ENCODE measurements at places on chromosomes 5 and 9.

DNA sequence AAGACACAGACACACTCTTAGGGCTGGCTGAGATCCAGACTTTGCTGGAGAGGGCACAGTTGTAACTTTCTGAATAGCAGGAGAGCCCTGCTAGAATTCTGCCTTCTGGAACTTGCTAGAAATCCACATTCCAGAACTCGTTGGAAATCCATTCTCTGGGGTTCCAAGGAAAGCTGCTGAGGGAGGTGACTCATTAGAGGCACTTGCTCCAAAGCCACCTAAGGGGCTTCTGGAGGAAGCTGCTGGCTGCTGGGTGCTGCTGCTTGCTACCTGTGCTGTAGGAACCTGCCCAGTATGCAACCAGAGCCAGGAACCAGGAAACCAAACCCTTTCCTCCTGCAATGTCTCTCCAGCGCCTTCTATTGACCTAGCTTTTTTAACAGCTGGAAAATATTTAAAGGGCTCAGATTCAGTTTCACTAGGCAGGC lies 4.1 kb upstream of the TLE4 start:
- DNase-seq, result no peak

DNA sequence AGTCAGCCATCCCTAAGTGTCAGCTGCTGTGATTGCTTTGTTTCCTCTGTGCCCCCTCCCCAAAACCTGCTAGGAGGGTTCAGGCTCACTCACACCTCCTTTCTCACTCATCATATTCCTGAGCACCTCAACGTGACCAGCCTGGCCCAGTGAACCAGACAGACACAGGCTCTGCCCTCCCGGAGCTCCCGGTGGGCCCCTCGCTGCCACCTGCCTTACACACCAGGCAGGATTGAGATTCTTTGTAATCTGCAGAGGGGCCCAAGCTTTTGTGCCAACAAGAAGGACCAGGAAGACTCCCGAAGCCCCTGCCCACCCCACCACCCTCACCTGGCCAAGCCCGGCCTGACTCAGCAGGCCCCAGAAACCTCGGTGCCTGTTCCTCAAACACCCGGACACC lies 87.8 kb downstream of the NTNG2 start:
- DNase-seq, result no peak

DNA sequence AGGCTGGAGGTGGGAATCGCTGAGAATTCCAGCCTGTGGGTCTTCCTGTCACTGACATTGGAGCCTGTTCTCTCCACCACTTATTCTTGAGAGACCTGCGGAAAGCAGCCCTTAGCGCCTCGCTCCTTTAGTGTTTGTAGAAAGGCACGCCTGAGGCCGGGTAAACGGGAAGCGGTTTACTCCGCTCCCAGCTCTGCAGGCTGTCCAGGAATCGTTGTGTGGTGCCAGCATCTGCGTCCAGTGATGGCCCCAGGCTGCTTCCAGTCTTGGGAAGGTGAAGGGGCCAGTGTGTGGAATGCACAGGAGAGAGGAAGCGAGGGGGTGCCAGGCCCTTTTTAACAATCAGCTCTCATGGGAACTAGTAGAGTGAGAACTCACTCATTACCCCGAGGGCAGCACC lies 44.6 kb upstream of the FCN2 start:
- no peak for DNase-seq

GRCh38 chr9:115759426-115759825 lies 394.2 kb upstream of the PAPPA start:
- DNase-seq, result no peak

DNA sequence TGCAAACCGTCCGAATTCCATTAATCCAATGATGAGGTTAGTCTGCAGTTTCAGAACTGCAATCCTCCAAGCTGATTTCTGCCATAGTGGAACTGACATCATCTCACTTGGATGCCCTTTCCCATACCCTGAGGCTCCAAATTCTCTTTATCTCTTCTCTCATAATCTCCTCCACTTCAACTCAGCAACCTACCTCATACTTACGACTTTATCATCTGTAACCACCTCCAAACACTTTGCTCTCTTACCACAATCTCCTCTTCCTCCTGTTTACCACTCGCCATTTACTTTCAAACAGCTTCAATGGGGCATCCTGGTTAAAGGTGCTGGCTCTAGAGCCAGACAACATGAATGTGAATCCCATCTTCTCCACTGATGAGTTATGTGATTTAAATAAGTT lies 223.2 kb downstream of the EPB41L4A start:
- no peak for DNase-seq

- DNase-seq, result no peak
Measured at GRCh38 chr5:178058321-178059012, 54.9 kb upstream of the N4BP3 start.

DNA sequence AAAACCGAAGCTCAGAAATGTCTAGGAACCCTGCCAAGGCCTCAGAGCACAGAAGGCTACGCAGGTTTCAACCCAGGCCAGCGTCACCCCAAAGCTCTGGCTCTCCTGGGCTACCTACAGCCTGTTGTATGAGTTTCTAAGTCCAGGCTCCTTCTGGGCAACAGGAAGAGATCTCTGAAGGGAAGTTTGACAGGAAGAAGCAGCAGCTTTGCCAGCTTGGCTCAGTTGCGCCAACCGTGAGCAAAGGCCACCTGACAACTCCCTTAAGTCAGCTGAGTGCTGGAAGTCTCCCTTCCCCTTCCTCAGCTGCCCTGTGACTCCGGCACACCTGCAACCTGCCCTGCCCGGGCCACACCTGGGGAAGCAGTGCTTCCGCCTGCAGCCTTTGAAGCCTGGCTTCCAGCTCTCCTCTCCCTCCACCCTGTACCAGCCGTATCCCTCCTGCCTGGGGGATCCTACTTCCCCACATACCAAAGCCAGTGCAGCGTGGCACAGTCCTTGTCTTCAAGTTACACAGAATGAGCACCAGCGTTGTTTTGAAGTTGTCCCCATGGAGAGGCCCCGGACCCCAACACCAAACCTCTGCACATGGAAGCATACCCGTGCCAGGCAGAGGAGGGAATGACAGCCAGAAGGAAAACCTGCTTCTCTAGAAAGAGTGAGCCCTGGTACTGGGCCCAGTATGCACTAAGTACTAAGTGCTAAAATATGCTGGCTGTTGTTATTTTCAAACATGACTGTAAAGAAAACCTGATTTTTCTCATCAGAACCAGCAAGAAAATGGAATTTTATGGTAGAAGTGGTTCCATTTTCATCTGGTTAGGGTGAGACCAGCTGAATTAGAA lies 36.5 kb downstream of the SHB start:
- no peak for DNase-seq

DNA sequence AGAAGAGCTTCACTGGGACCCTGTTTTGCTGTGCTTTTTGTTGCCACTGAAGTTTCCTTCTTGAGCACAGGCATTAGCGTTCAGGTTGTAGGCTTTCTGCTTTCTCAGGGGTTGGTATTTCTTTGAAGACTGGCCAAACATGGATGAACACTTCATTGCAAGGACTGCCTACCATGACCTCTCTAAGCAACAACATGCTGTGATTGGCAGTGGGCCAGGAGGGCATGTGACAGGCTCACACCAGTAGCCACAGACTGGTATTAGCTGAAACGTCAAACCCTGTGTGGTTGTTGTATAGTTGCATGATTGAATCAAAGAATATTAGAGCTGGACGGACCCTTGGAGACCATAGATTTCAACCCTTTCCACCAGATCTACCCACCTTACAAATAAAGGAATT lies 20.0 kb upstream of the MLANA start:
- no peak for DNase-seq

DNA sequence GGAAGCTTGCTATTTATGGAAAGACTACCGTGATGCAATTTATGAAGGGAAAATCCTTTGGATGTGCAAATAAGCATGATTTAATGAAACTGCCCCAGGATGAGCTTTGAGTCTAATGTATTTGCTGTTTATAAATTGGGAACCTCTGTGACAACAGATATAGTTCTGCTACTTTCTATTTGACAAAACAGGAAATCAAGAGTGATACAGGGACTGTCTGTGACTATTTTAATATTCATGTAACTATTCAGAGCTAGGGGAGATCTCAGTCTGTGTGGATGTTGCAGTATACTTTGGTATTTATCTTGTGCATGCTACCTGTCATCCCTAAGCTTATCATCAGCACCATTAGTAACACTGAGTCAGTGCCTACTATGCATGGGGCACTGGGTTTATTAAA lies 132.1 kb downstream of the PDZD2 start:
- DNase-seq, result no peak

DNA sequence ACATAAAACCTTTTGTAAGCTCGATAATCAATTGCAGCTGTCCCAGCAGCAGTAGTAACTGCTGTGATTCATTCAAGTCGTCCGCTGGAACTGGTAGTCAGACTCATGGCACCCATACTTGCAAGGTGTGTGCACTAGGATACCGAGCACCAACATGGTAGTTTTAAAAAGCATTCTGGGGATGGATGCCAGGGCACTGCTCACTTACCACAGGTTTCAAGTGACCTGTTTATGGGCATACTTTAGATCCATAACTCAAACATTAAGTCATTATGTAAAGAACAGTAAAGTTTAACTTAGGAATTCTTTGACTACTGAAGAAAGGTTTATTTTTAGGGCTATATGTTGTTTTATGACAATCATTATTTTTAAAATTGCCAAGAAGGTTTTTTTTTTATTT lies 2277.6 kb downstream of the MAT2B start:
- DNase-seq, result no peak
